ENCODE measurements at places on chromosomes 16 and 17.

- no peak for DNase-seq
Observed at GRCh38 chr16:59046335-59046734, 312.2 kb upstream of the GOT2 start.

- DNase-seq: no peak
Observed at GRCh38 chr16:23523321-23523720, 13.0 kb upstream of the GGA2 start.

- no peak for DNase-seq
Observed at GRCh38 chr17:35467824-35468223, 19.3 kb upstream of the SLFN13 start.

- DNase-seq: peak; percentile 41
Observed at GRCh38 chr17:54063639-54064038, 240.9 kb downstream of the KIF2B start.

GRCh38 chr16:1126586-1126985 lies 26.3 kb upstream of the CACNA1H start:
- no peak for DNase-seq

GRCh38 chr17:33291248-33292200 lies 1.6 kb downstream of the ASIC2 start:
- DNase-seq: no peak

- DNase-seq: no peak
Observed at GRCh38 chr16:345772-346171, 6.8 kb downstream of the AXIN1 start.

GRCh38 chr17:74410001-74410443 lies 21.9 kb upstream of the GPRC5C start:
- no peak for DNase-seq

DNA sequence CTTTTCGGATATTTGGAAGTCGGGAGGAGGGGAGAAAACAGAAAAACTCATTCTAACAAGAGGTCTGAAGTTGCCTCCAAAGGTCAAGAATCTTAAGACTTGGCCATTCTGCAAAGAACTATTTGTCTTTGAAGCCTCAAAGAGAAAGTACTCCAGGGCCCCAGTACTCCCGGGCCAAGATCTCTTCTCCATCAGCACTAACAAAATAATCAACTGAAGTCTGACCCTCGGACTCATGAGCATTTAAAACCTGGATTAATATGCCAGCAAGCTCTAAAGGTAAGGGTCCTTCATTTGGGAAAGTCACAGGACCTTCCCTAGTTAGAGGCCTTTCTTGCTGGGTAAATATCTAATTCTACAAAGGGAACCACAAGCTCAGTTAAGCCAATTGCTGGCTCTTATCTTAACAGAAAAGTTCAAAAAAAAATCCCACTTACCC lies 4.5 kb downstream of the AXIN2 start:
- no peak for DNase-seq

GRCh38 chr17:82888583-82889495 lies 49.0 kb upstream of the ZNF750 start:
- DNase-seq: no peak

GRCh38 chr17:17025621-17026020 lies 16.6 kb upstream of the MPRIP start:
- no peak for DNase-seq

DNA sequence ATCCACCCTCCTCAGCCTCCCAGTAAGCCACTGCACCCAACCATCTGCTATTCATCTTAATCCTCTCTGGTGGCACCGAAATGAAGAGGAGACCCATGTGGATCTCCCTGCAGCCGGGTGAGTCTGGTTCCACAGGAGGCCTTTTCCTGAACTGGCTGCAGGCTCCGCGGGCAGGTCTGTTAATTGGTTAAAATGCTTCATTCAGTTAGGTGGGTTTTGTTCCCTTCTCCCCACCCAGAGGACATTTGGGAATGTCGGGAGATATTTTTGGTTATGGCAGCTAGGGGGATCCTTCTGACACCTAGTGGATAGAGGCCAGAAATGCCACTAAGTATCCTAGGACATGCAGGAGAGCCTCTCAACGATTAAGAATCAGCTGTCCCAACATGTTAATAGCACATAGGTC lies 16.7 kb downstream of the C16orf54 start:
- no peak for DNase-seq

DNA sequence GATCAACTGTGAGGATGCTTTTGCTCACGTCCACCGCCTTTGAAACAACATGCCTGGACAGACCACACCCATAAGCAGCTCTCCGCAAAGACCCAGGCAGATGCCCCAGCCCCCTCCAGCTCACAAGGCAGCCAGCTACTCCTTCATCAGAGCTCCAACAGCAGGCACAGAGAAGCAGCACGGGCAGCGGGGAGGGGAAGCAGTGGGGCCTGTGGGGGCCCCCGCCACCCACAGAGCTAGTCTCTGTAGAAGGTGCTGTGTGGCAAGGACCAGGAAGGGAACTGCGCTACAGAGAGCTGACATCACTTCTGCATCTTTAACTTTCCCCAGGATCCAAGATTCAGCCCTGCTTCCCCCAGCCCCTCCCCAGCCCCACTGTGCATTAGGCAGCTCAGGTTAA lies 10.0 kb upstream of the SCNN1G start:
- DNase-seq: no peak

GRCh38 chr17:59124665-59125064 lies 18.0 kb upstream of the TRIM37 start:
- DNase-seq: no peak

GRCh38 chr17:31786796-31787481 lies 72.1 kb downstream of the COPRS start:
- DNase-seq: no peak

DNA sequence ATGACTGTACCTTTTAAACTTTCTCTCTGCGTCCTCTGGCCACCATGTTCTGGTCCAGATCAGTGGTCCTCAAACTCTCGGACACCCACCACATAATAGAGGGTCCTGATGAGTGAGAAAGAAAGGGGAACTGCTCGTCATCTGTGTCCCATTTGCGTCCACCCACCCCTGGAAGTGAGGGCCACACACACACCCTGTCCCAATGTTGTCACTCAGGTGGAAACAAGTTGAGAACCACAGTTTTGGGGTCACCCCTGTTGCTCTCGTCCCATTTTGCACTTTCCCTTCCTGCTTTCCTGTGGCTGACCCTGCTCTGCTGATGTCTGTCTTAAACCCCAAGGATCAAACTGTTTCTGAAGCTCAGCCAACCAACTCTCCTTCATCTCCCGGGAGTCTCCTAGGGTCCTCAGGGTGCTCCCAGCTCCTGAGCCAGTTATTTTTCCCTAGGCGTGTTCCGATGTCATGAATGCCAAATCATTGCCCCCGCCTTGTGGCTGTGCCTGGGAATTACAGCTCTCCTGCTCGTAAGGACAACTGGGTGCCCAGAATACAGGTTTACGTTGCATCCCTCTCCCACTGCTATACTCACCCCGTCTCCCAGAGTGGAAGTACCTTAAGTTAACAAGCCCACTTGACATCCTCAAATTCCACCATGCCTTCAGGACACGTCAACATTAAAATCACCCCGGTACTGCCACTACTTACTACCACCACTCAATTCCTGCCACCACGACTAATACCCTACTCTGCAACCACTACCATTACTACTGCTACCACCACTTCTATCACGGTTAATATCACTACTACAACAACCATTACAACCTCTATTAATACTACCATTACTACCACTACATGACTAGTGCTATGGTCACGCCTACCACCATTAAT lies 26.0 kb upstream of the HNF1B start:
- DNase-seq: no peak

- DNase-seq: peak; percentile 72
Observed at GRCh38 chr16:89502081-89502843, 5.9 kb upstream of the SPG7 start.

GRCh38 chr16:56715126-56715525 lies 14.8 kb upstream of the NUP93 start:
- DNase-seq: no peak

DNA sequence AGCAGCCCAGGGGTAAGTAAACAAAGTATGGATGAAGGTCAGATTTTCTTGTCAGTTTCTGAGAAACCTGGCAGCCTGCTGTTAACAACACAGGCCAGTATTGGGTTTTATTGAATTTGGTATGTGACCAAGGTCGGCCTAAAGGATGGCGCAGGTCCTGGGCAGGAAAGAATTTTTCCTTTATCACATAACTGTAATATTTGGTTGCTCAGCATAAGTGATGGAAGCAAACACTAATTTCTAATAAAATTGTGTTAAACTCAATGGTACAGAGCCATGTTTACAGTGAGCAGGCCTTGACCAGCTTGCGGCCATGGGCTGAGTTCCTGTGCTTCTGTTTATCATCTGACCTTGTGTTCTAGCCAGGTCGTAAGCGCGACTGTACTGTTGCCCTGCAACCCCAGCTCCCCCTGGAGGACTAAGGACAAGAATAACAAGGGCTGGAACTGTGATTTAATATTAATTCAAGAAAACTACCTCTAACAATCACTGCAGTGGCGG lies 10.5 kb downstream of the POLDIP2 start:
- no peak for DNase-seq

DNA sequence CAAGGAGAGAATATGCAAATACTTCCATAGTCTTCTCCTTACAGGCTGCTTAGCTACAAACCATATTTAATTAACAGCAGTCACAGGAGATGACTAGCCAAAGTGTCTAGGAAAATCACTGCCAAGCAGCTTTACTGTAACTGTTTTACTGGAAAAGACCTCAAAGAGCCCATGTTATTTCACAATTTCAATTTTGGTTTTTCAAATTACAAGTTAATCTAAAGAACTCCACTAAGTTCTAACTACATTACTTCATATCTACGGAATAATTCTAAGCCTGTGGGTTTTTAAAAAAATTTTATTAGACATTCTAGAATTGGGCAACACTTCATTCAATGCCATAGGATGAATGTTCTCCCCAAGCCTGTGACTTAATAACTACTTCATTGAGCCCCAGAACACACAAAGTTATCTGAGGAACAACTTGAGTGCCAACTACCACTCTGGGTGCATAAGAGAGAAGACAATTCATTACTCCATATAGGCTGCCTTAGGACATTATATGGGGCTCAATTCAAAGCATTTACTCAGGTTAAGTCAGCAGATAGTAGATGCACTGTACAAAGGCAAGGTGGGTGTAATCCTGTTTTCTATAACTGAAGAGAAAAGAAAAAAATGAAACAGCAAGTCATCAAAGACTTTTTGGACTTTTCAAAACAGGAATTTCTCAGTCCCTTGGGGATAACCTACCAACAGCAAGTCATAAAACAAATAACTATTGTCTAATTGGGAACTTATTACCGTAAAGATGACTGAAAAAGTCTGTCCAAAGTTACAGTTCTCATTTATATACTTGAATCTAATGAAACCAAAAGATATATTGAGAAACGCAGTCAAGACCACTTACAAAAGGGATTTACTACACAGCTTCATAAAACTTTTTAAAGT lies 33.0 kb downstream of the STAT3 start:
- DNase-seq: no peak

- DNase-seq: no peak
Observed at GRCh38 chr16:29819506-29819905, 756 bp upstream of the MVP start.

GRCh38 chr16:13168091-13168572 lies 266.7 kb downstream of the SHISA9 start:
- peak; percentile 12 for DNase-seq

DNA sequence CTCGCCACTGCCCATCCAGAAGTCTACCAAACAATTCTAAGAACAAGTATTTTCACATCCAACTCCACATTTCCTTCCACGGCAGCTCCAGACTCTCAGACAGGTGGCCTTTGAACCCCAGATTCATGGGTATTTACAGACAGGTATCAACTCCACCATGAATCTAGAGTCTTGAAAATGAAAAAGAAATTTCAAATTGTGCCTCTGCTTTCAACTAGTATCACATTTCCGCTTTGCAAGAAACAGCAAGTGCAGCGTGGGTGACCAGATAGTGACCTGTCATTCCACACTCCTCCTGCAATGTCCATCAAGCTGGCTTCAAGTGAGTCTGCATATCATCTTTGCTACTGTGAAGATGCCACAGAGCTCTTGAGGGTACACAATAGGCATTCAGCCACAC lies 232.4 kb upstream of the RPL38 start:
- DNase-seq: no peak

DNA sequence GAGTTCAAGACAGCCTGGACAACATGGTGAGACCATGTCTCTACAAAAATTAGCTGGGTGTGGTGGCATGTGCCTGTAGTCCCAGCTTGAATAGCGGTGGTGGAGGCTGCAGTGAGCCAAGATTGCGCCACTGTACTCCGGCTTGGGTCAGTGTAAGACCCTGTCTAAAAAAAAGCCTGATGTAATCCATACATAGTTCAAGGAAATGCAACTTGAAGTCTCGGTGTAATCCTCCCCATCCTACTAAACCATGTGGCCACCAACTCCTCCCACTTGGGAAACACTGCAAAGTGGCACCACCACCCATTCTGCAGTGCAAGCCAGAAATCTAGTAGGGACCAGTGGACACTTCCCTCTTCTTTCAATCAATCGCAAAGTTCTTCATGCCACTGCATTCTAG lies 5.4 kb upstream of the KPNB1 start:
- DNase-seq: no peak

GRCh38 chr16:56295739-56296527 lies 104.6 kb downstream of the GNAO1 start:
- no peak for DNase-seq

GRCh38 chr17:75834279-75834920 lies 9.8 kb downstream of the UNC13D start:
- DNase-seq: no peak

GRCh38 chr16:89132194-89133005 lies 38.7 kb downstream of the ACSF3 start:
- DNase-seq: no peak

DNA sequence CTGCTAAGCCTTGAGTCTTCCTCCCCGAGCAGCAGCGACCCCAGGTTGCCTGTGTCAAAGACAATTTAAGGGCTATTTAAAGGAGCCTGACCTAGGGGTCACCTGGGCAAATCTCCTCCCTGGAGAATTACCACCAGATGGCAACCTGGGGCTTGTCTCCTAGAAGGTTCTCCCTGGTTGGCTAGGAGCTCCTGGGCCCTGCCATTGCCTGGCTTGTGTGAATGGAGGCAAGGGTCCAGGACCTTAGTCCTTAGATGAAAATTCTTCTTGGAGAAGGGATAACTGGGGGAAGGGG lies 51.3 kb upstream of the TAC4 start:
- DNase-seq: no peak

GRCh38 chr17:81863123-81863675 lies 2.9 kb upstream of the P4HB start:
- no peak for DNase-seq

DNA sequence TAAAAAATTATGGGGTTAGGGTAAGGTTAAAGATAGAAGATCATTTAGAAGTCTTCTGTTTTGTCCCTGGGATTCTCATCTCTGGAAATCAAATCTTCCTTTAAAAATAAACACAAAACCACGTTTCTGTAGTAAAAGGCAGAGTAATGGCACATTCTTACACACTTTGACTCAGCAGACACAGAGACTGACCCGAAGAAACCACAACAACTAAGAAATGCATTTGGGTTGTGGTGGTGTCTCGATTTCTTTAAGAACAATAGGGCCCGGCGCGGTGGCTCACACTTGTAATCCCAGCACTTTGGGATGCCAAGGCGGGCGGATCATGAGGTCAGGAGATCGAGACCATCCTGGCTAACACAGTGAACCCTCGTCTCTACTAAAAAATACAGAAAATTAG lies 54.9 kb upstream of the MYH10 start:
- DNase-seq: no peak

All from epithelial cell of prostate (primary cell).